Stimulated activated CD4-positive, alpha-beta T cell treated with anti-CD3 and anti-CD28 coated beads, Interleukin-1b, Interleukin-23, amount 100 ng/mL, for 1 hour (primary cell): ENCODE measurements at places on chromosomes 4 and X.

GRCh38 chr4:65951177-65951576 lies 280.9 kb upstream of the EPHA5 start:
- no peak for DNase-seq

DNA sequence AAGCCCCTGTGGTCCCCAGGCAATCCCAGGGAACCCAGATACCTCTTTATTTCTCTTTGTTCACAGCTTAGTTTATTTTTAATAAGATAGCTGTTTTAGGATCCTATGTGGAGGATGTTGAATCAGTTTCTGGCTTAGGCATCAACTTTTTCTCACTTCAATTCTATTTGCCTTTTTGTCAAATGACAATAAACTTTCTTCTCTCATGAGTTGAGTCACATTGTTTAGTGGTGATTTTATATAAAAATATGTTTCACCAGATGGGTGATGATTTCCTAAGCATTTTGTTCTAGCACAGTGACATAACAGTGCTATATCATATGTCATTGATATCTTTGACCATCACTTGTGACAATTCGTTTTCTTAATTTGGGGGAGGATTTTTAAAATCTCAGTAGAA lies 198.1 kb upstream of the PUDP start:
- DNase-seq = no peak

DNA sequence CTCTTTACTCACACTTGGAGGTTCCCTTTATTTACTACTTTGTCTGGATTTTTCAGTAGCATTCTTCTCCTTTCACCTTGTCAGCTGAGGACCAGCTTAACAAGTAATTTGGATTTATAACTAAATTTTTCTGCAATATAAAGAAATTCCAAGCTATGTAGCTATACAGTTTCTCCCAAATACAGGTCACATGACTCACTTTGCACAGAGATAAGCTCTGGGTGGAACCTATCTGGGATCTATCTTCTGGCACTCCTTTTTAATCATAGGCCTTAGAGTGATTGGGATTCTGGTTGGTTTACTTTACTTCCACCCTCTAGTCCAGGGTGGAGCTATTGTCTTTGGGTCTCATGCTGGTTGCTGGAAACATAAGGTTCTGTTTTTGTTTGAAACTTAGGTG lies 34.9 kb upstream of the STK26 start:
- DNase-seq = no peak

DNA sequence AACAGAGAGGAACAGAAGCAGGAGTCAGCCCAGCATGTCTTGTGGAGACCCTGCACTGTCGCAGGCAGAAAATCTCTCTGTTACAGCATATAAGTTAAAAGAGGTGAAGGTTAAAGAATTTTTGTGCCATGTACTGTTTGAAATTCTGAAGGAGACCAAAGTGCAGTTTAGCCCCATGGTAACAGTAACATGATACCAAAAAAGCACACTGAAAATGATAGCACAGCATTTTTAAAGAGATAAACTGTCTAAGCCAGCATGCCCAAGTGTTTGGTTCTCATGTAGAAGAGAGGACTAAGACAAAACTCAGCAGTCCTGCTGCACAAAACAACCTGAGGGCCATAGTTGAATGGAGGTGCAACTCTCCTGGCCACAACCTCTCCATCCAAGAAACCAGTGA lies 41.9 kb upstream of the PARM1 start:
- DNase-seq = no peak

- DNase-seq = no peak
Observed at GRCh38 chr4:52574036-52574435, 85.1 kb downstream of the USP46 start.

- DNase-seq = no peak
Observed at GRCh38 chrX:42944381-42944998, 166.5 kb upstream of the PPP1R2C start.

GRCh38 chr4:17811078-17811603 lies 362 bp downstream of the NCAPG start:
- DNase-seq = no peak

DNA sequence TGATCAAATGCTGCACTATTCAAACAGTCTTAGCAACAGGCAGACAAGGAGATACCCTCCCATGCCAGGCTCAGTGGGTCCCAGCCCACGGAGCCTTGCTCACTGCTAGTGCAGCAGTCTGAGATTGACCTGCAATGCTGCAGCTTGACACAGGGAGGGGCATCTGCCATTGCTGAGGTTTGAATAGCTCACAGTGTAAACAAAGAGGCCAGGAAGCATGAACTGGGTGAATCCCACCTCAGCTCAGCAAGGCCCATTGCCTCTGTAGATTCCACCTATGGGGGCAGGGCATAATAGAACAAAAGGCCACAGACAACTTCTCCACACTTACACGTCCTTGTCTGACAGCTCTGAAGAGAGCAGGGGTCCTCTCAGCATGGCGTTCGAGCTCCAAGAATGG lies 26.6 kb upstream of the ZXDB start:
- DNase-seq = no peak

- no peak for DNase-seq
Observed at GRCh38 chrX:2898846-2899512, 30.2 kb downstream of the ARSD start.

DNA sequence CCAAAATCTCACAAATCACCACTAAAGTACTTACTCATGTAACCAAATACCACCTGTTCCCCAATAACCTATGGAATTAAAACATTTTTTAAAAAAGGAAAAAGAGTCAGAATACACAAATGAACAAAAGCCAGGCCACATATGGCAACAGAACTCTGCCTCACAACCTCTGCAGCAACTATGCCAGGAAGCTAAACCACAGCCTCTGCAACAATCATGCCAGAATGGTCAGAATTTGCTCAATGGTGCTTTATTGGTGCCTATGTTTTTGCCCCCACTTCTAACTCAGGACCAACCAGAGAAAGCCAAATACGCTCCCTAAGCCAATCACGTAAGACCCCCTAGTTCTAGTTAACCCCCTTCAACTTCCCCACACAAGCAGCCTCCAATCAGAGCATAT lies 69.6 kb downstream of the HOPX start:
- DNase-seq = no peak

DNA sequence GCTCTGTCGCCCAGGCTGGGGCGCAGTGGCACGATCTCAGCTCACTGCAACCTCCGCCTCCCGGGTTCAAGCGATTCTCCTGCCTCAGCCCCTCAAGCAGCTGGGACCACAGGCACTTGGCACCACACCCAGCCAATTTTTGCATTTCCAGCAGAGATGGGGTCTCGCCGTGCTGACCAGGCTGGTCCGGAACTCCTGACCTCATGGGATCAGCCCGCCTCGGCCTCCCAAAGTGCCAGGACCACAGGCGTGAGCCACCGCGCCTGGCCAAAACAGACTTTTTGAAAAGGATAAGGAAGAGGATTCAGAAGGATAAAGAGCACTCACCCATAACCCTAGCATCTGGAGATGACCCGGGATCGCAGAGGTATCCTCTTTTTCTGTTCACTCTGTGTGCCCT lies 224.5 kb upstream of the AGTR2 start:
- DNase-seq = no peak

GRCh38 chrX:51891821-51892551 lies 1.4 kb upstream of the MAGED1 start:
- no peak for DNase-seq

DNA sequence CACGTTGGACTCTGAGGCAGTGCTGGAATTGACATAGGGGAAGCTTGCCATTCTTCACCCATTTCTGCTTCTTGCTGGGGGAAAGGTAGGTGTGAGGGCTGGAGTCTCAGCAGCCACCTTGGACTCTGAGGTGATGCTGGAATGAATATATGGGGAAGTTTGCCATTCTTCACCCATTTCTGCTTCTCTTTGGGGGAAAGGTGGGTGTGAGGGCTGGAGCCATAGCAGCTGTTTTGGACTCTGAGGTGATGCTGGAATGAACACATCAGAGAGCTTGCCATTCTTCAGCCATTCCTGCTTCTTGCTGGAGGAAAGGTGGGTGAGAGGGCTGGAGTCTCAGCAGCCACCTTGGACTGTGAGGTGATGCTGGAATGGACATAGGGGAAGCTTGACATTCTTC lies 115.1 kb downstream of the CRLF2 start:
- DNase-seq = no peak

DNA sequence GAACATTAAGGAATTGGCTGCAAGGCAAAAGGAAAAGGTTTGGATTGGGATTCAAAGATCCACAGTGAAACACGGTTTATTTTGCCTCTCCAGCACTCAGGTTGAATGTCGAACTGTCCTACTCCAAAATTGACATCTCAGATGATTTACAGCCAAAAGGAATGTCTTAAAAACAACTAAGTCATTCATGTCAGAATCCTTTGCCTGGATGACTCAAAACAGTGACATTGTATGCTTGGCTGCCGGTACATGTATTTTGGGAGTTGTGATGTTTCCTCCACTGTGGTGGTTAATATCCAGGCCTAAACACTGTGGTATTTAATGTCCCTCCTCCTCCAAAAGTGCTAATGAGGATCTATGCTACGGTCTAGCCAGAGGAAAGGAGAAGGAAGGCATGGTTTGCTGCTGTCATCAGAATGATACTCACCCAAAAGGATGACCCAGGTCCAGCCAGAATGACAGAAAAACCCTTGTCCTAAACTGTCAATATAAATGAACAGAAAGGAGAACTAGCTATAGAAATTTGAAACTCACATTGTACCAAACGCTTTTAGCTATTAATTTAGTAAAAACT lies 20.9 kb downstream of the PGM2 start:
- no peak for DNase-seq

- no peak for DNase-seq
Observed at GRCh38 chr4:24824720-24825119, 29.3 kb downstream of the SOD3 start.

DNA sequence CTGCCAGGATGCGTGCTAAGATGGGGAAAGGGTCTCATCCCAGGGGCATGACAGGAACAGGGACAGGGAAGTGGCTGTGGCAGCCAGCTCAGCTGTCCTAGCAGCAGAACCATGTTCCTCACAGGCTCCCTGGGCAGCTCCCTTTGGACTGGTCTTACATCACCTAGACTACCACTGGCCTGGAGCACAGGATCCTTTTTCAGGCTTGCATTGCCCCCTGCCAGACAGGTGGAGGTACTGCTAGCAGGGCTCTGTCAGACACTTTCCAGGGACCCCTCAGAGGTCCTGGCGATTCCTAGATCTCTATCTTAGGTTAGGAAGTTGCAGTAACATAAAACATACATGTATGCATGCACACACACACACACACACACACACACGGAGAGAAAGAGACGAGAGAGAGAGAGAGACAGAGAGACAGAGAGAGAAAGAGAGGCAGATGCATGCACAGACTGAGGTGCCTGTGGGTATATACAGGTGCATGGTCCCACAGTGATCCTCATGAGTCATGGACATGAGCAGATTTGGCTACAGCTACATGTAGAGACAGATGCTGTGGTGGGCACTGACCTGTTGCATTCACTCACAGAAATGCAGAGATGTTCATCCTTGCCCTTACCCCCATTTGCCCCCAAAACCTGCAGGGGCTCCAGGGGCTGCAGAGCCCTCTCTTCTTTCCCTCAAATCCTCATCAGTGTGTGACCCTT lies 63.6 kb downstream of the STARD8 start:
- no peak for DNase-seq

GRCh38 chrX:46597771-46598170 lies 24.2 kb downstream of the CHST7 start:
- no peak for DNase-seq

DNA sequence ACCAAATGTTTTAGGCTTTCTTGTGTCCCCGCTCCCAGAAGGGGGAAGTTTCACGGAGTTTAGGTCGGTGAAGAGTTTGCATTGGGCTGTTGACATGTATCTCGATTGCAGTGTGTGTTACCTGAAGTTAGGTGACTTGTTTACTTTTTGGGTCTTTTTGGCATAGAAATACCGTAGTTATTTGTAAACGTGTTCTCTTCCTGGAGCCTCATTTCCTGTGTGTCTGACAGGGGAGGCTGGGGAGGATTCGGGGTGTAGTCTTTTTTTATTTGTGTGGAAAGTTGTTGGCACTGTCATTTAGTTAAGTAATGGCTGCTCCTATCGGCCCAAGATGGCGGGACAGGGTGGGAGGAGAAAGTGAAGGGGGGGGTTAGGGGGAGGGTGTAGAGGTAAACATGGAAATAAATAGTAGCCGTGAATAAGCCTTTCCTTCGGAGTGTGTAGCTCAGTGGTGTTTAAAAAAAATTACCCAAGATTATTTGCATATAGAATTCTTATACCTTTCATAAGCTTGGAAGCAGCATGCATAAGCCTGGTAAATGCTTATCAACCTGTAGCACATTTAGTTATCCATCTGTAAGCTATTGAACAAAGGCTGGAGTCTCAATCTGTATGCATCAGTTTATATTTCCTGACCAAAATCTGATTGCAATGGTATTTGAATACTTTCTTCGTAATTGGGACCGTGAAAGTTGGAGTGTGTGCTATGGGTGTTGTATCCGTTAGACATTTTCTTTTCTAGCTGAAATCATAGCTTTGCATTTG lies 1.6 kb downstream of the KDM6A start:
- no peak for DNase-seq
